Stimulated activated CD4-positive, alpha-beta T cell treated with anti-CD3 and anti-CD28 coated beads, TNF-alpha, amount 100 ng/mL, for 24 hours (primary cell): ENCODE measurements at places on chromosomes 4 and X.

DNA sequence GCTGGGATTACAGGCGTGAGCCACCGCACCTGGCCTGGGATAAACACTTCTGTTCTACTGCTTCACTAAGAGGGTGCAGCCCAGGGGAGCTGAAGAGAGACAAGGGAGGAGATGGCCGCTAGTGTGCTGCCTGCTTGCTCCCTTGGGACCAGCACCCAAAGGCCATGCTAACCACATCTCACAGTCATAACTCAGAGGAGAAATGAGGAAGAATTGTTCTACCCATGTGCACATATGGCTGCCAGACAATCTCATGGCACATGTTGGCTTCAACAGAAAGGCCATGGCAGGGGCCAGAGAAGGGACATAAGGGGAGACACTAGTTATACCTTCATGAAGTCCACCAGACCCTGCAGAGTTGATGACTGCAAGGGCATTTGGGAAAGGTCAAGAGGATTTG is 22.4 kb downstream of the CLDN22 start:
- no peak for DNase-seq

GRCh38 chr4:140163029-140163810 is 9.2 kb upstream of the MAML3 start:
- DNase-seq = no peak

DNA sequence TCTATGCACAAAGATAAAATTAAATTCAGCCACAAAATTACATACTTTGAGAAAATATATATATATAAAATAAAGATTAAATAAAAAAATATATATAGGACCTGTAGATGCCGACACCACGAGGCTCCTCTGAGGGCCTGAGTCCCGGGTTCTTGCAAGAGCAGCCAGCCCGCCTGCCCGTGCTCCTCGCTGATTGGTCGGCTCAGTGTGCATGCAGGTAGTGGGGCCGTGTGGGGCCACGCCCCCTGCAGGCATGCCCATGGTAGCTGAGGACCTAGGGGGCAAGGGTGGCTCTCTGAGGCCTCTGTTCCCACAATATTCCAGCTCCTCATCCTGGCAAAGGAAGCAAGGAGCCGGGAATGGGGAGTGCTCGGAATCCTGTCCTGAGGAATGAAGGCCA is 80.5 kb upstream of the AMELX start:
- no peak for DNase-seq

DNA sequence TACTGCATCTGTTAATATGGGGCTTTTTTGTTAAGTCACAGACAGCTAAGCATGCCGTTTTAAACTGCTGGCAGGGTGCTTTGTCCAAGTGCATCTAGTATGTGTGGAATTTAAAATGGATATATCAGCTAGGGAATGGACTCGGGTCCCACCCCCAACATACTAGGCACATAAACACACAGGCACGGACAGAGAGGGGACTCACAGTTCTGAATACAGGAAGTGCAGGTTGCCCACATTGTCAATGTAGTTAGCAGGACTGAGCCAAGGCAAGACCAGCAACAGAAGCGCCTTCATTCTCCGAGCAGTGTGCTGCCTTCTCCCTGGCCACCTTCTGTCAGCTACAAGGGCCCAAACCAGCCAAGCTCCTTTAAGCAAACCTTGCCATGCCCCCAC is 33.6 kb downstream of the LNX1 start:
- no peak for DNase-seq

GRCh38 chrX:152946681-152947080 is 47.2 kb downstream of the PNMA5 start:
- DNase-seq = no peak

DNA sequence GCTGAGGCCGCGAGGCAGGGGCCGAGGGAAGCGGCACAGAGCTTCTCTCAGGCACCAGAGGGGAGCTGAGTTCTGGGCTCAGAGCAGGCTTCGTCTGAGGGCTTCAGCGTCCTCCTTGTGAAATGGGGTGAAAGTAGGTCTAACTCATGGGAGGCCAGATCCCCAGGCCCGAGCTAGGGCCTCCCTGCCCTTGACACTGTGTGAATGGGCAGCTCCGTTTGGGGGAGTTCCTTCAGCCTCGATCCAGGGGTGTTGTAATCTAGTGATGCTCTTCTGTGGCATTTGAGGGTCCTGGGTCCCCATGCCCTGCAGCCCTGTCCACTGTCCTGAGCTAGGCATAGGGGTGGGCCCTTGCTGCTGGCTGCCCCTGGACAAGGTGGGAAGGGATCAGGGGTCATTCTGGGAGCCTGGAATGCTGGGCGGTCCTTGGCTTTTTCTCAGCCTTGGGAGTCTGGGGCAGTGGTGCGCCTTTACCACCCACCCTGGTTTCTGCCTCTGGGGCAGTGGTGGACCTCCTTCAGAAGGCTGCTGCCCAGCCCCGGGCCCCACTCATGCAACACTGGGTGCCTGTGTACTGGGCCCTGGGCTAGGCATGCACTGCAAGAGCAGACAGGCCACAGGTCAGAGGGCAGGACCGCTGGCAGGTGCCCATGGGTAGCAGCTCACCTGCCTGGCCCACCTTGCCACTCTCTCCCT is 4.1 kb downstream of the SH3BP2 start:
- no peak for DNase-seq

GRCh38 chr4:99395595-99396364 is 39.4 kb downstream of the ADH7 start:
- DNase-seq = no peak
